ENCODE measurements at places on chromosomes 13 and 19.

- DNase-seq, result no peak
Observed at GRCh38 chr13:107643615-107644014, 571.7 kb downstream of the LIG4 start.

- DNase-seq, result no peak
Observed at GRCh38 chr19:1272423-1273262, 2.7 kb upstream of the FAM174C start.

DNA sequence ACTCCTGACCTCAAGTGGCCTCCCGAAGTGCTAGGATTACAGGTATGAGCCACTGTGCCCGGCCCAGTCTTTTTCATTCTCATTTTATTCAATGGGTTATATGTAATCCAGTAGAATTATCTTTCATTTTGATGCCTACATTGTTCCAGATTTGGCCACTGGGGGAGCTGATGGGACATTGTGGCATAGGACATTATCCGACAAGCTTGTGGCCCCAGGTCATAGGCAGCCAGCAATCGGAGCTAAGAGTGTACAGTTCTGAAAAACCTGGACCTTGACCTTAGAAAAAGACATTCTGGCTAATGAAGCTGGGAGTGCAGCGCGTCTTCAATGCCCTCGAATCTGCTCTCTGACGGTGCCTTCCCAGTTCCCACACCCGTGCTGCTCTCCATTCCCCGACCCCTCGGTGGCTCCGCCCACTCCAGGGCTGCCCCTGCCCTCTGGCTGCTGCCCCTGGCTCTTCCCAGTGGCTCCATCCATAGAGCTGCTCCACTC is 108.7 kb downstream of the TEX29 start:
- DNase-seq, result no peak

DNA sequence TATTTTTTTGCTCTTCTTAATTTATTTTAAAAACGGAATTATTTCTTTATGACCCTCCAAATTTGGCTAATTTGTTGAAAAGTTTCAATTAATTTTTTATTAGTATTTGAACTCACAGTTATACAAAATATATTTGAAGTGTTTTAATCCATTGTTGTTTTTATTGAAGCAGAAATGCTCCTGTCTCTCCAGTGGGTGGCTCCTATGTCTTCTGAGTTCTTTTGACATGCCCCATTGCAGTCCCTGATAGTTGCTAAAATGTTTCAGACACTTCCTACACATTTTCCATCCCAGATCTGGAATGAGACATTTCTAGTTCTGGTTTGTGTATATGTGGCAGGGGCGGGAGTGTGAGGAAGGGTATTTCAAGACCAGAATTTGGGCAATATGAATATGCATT is 579.4 kb upstream of the PRR20A start:
- DNase-seq, result no peak

DNA sequence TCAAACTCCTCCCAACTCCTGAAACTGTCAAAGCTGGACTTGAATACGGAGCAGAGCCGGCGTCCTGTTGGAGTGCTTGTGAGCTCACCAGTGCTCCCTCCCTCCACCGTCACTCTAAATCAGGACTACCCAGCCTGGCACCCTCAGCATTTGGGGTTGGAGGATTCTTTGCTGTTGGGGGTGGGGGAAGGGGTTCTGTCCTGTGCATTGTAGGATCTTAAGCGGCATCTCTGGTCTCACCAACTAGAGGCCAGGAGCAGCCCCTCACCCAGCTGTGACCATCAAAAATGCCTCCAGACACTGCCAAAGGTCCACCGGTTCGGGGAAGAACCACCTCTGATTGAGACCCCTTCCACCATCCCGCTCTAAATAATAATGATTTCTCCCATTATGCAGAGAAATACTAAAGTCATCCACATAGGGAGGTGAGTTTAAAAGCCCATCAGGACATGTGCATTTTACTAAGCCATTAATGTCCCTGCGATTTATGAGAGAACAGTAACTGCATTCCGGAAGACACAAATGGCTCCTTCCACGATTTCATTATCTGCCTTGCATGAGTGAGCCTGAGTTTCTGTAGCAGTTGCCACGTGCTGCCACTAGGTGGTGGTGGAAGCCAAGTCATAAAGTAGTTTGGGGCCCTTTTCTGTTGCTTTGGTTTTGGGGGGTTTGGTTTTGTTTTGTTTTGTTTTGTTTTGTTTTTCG is 16.1 kb upstream of the USP29 start:
- DNase-seq, result peak; percentile 72

GRCh38 chr13:74528734-74529513 is 394.7 kb upstream of the KLF12 start:
- no peak for DNase-seq

- no peak for DNase-seq
Observed at GRCh38 chr19:6021878-6022569, 44.1 kb upstream of the RANBP3 start.

DNA sequence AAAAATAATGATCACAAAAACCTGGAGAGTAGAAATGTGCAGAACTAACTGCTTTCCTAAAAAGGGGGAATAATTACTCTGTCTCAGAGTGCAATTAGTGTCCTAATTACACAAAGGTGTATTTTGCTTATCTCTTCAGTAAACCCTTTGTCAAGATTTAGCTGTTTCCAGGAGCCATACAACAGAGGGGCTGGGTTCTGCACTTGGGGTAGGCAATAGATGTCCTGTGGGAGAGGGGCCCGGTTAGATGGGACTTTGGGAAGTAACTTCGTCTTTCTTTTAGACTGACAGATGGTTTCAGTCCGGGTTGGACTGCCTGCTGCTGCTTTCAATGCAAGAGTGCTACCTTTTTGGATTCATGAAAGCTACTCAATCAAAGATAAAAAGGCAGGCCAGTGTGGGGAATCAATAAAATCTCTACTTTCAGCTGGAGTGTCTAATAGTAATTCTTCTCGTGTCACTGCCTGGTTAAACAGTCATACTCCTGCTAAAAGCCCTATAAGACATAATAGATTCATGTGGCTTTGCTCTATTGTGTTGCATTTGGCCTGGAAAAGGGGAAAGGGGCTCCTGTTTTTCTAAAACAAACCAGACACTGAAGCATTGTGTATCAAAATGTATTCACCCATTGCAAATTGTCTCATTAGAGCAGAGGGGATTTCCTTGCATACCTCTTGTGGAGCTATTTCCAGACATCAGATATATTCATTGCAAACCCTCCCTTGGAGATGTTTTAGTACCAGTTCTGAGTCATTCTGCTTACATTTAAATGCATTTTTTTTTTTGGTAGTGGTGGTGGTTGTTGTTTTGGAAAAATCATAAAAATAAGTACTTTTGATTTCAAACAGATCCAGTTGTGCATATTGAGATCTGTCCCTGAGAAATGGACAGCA is 83.3 kb upstream of the PCDH8 start:
- DNase-seq, result no peak

GRCh38 chr19:16265205-16265604 is 59.4 kb upstream of the KLF2 start:
- no peak for DNase-seq

GRCh38 chr13:42048342-42048683 is at the start of gene DGKH:
TSS of gene DGKH (plus strand) at chr13:42048648. CDS start at chr13:42048774, 126 bp downstream.
- DNase-seq, result no peak

- DNase-seq, result no peak
Observed at GRCh38 chr13:111874981-111875380, 192.0 kb upstream of the SOX1 start.

DNA sequence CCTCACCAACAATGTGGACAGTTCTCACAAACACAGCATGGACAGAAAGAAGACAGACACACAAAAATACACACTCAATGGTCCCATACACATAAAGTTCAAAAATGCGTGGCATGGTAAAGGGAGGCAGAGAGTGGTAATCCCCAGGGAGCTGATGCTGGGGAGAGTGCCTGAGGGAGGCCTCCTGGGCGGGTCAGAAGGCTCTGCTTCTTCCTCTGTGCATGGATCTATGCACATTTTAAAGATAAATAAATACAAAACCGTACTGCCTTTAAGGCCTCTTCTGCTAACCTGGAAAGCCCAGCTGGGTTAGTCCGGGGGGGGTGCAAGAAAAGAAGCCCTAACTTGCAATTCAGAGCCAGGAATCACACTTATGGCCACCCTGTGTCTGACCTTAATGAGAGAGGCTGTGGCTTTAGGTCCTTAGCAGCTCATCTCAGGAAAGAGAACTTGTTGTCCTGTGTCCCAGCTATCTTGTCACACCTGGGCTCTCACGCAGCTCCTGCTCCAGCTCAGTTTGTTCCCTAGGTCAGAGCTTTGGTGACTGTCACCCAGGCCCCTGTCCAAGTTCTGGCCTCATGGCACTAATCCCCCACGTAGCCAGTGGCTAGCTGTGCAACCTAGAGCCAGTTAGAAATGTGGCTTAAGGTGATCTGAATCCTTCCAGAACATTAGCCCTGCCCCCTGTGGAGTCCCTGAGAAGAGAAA is 28.5 kb downstream of the POP4 start:
- no peak for DNase-seq

GRCh38 chr19:50719566-50719965 is at the start of gene SHANK1:
TSS of gene SHANK1 (minus strand) at chr19:50719802. CDS start at chr19:50716919, 2,883 bp downstream.
- no peak for DNase-seq

GRCh38 chr13:51630288-51630615 is 46.0 kb downstream of the WDFY2 start:
- no peak for DNase-seq

GRCh38 chr13:79860791-79861190 is 379.8 kb downstream of the NDFIP2 start:
- DNase-seq, result no peak

- no peak for DNase-seq
Observed at GRCh38 chr13:24223341-24224231, 63.1 kb downstream of the SPATA13 start.

- no peak for DNase-seq
Observed at GRCh38 chr19:4130744-4131438, 7.0 kb upstream of the MAP2K2 start.

DNA sequence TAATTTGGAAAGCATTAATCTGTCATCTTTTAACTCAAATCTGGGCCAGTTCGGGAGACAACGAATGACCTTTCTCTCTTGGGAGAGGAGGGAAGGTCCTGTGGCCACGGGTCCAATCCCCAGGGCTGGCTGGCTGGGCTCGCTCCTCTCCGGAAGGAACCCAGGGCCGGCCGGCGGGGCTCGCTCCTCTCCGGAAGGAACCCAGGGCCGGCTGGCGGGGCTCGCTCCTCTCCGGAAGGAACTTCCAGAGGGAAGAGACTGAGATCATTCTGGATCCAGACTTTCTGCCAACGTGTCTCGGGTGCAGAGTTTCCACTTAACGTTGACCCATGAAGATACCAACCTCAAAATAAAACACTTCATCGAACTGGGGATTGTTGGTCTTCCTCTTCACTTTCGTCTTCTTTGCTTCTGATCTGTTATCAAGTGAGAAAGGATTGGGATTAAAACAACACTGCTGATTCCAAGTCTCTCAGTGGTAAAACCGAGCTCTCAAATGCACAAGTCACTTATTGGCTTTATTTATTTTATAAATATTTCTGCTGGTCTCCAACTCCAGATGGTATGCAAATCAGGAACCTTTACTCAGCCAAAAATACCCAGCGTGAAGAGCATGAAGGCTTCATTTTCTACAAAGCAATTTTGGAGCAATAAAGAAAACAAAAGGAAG is 53.3 kb upstream of the C13orf46 start:
- DNase-seq, result no peak

GRCh38 chr19:30784850-30785457 is 412.8 kb downstream of the ZNF536 start:
- no peak for DNase-seq

- peak; percentile 68 for DNase-seq
Observed at GRCh38 chr13:31043957-31044356, 111.5 kb downstream of the TEX26 start.

All from mesenteric fat pad (tissue), 1 donor.